ENCODE measurements at places on chromosomes 16 and 17. TPM values are rescaled to one million over a fixed set of nuclear protein-coding genes. Genes with fewer than 3 reads are reported as not detected.

The TSNAXIP1 gene
- total RNA-seq = 0.35 TPM

The SOST gene
- not detected for total RNA-seq

The TNP2 gene
- total RNA-seq = not detected

The FOXF1 gene
- not detected for total RNA-seq

The MYH8 gene
- total RNA-seq = not detected

DNA sequence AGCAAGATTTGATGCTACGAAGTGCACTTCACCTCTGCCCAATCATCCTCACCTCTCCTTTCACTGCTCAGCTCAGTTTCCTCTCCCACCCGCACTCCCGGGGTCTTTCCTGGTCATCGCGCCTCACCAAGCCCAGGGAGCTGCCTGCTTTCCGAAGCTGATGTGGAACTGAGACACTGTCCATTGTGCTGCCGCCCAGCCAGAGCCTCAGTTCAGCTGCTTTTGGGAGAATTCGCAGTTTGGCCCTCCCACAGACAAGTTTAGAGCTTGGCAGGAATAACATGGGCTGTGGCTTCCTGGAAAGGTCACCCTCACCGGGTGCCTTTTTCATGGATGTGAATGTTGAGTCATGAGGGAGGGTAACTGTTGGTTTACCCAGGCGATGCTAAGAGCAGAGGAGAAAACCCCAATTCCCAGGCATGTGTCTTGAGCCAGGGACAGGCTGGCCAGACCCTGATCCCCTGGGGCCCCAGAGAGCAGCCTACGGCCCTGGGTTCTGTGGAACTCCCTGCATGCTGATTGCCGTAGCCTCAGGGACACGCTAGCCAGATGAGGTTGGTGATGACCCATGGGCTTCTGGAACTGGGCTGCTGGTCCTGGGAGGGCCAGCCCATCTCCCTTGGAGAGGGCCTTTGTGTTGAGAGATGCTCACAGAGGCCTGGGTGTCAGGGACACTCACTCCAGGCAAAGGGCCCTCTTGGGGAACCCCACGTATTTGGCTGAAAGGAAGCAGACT lies 1687.5 kb downstream of the TP53TG3F start:
- H3K27ac ChIP-seq = no peak overlapping the region
- H3K4me3 ChIP-seq = no peak overlapping the region
- no peak for DNase-seq
- no peaks in the 10 kb centered on the region for H3K4me1 ChIP-seq
- no peaks in the 10 kb centered on the region for H3K27me3 ChIP-seq
- H3K36me3 ChIP-seq = peaks cover 2% of the 10 kb centered on the region

- peak; percentile 53 for DNase-seq
- no peaks in the 10 kb centered on the region for H3K27me3 ChIP-seq
- H3K4me1 ChIP-seq = peaks cover 24% of the 10 kb centered on the region
- peak overlapping the region; percentile 1 for H3K27ac ChIP-seq
- peaks cover 13% of the 10 kb centered on the region for H3K36me3 ChIP-seq
Observed at GRCh38 chr17:60305141-60305540, 86.8 kb downstream of the USP32 start.

DNA sequence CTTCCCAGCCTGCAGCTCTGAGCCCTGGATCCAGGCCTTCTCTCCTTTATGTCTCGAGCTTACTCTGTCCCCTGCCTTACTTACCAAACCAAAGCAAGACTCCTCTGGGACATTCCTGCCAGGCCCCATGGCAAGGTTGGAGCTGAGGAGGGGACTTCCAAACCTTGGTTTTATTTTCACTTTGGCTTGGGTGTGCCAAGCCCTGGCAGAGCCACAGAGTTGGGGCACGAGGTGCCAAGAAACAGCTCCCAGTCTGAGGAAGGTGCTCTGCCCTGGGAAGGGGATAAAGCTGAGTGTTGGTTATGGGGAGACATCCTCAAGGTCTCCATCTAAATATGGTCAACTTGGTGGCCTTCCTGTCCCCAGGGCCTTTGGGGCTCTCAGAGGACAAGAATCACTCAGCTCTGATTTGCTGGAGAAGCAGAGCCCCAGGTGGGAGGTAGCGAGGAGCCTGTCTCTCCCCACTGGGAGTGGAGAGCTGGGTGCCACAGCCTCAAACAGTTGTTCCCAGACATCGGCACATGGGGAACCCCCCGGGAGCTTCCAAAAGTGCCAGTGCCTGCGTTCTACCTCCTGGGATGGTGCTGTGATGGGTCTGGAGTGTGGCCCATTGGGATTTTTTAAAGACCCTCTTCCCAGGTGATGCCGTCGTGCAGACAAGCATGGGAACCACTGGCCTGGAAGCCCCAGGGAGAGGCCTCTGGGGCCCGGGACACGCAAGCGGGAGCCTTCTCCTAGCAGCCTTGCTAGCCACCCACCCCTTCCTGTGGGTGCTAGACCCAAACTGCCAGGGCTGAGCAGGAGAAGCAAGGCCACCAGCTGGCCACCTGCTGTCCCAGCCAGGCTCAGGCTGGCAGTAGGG lies 10.3 kb downstream of the NLRC5 start:
- peaks cover 32% of the 10 kb centered on the region for H3K36me3 ChIP-seq
- peaks cover 93% of the 10 kb centered on the region for H3K4me1 ChIP-seq
- H3K4me3 ChIP-seq = peak overlapping the region; percentile 50

- no peaks in the 10 kb centered on the region for H3K36me3 ChIP-seq
- H3K27me3 ChIP-seq = peaks cover 5% of the 10 kb centered on the region
- no peaks in the 10 kb centered on the region for H3K4me1 ChIP-seq
- DNase-seq = no peak
- no peak overlapping the region for H3K4me3 ChIP-seq
Observed at GRCh38 chr16:48091117-48091516, 64.7 kb downstream of the ABCC12 start.

GRCh38 chr17:28216052-28216451 lies 102.9 kb upstream of the TMEM97 start:
- no peaks in the 10 kb centered on the region for H3K36me3 ChIP-seq
- no peak for DNase-seq

DNA sequence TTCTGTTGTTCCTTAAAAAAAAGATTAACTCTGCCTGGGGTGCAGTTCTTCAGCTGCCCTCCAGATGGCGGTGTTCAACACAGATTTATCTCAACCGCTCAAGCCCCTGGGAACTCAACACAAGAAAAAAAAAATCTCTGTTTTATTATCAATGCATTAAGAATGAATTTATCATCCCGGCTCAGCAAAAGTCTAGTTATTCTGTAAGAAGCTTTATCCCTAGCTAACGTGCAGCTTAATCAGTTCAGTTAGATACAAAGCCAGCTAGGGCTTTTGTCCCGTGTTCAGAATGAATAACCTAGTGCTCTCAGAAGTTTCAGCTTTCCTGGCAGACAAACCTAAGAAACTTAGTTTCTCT lies 475.9 kb upstream of the CCL2 start:
- H3K4me1 ChIP-seq = no peaks in the 10 kb centered on the region
- H3K4me3 ChIP-seq = no peak overlapping the region
- H3K27ac ChIP-seq = no peak overlapping the region
- peak; percentile 57 for DNase-seq
- H3K27me3 ChIP-seq = peaks cover 20% of the 10 kb centered on the region
- H3K36me3 ChIP-seq = no peaks in the 10 kb centered on the region

GRCh38 chr17:4163951-4164350 lies 21.0 kb downstream of the CYB5D2 start:
- DNase-seq = no peak
- H3K4me3 ChIP-seq = no peak overlapping the region
- H3K27ac ChIP-seq = no peak overlapping the region
- H3K27me3 ChIP-seq = no peaks in the 10 kb centered on the region
- peaks cover 23% of the 10 kb centered on the region for H3K36me3 ChIP-seq

DNA sequence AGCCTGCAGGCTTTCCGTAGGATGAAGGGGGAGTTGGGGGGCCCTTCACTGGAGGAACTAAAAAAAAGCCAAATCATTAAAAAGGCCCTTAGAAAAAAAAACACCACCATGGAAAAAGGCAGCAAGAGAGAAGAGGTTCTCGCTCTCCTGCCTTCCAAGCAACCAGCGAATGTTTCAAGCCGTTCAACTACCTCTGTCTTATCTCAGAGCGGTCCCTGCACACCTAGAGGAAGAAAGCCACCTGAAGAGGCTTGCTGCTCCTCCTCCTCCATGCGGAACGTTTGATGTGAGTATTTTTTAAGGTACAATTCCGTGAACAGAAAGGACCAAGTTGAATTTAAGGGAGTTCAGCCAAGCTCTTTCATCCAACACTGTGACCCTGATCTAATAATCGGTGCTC lies 9.2 kb downstream of the NXN start:
- no peaks in the 10 kb centered on the region for H3K36me3 ChIP-seq
- peaks cover 25% of the 10 kb centered on the region for H3K27me3 ChIP-seq

- H3K4me3 ChIP-seq = no peak overlapping the region
- H3K27ac ChIP-seq = no peak overlapping the region
- peaks cover 8% of the 10 kb centered on the region for H3K27me3 ChIP-seq
- H3K4me1 ChIP-seq = peaks cover 21% of the 10 kb centered on the region
- peak; percentile 65 for DNase-seq
Observed at GRCh38 chr16:86044241-86044671, 145.3 kb downstream of the IRF8 start.

- no peaks in the 10 kb centered on the region for H3K4me1 ChIP-seq
- no peak overlapping the region for H3K4me3 ChIP-seq
- no peak overlapping the region for H3K27ac ChIP-seq
- H3K36me3 ChIP-seq = no peaks in the 10 kb centered on the region
- peak; percentile 8 for DNase-seq
- peaks cover 5% of the 10 kb centered on the region for H3K27me3 ChIP-seq
Observed at GRCh38 chr17:51322390-51323029, 62.2 kb downstream of the UTP18 start.

DNA sequence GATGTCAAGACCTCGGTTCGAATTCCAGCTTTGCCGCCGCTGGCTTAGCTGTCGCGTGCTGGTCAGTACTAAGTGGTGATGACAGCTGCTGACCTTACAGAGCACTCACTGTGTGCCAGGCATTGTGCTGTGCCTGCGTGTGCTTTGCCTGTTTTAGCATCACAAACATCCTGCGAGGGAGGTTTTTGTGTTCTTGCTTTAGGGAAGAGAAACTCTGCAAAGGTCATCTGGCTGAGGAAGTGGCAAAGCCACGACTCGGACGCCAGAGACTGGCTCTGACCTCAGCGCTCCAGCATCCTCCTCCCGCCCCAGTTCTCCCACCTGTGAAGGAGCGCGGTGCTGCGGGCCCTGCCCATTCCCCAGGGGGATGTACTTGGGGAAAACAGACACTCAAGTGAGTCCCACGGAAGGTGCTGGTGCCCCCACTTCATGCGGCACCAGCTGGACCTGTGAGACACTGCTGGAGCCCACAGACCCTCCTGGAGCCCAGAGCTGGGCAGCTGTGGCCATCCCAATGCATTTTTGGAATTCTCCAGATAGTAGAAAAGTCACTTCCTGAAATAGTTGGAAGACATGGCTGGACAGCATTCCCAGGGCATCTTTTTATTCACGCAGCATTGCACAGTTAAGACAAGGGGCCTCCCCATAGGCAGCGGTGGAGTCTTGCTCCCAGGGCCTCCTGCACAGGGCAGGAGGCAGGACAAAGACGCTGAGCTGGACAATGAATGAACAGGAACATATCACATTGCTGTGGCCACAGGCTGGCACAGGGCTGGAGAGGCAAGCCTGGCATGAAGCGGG lies 20.0 kb upstream of the HERPUD1 start:
- H3K27me3 ChIP-seq = no peaks in the 10 kb centered on the region
- no peak overlapping the region for H3K27ac ChIP-seq
- H3K4me1 ChIP-seq = peaks cover 35% of the 10 kb centered on the region
- H3K36me3 ChIP-seq = no peaks in the 10 kb centered on the region
- DNase-seq = no peak
- H3K4me3 ChIP-seq = no peak overlapping the region

GRCh38 chr17:62206550-62206949 lies 141.5 kb upstream of the MED13 start:
- no peak overlapping the region for H3K27ac ChIP-seq
- no peaks in the 10 kb centered on the region for H3K4me1 ChIP-seq
- no peak overlapping the region for H3K4me3 ChIP-seq
- no peak for DNase-seq

GRCh38 chr17:9174779-9175574 lies 153.7 kb downstream of the NTN1 start:
- no peak for DNase-seq
- no peak overlapping the region for H3K27ac ChIP-seq
- H3K4me3 ChIP-seq = no peak overlapping the region
- H3K27me3 ChIP-seq = no peaks in the 10 kb centered on the region
- peaks cover 9% of the 10 kb centered on the region for H3K4me1 ChIP-seq

Data from activated naive CD4-positive, alpha-beta T cell treated with anti-CD3 and anti-CD28 coated beads for 36 hours (primary cell).